ENCODE measurements at places on chromosomes 12 and 14.

DNA sequence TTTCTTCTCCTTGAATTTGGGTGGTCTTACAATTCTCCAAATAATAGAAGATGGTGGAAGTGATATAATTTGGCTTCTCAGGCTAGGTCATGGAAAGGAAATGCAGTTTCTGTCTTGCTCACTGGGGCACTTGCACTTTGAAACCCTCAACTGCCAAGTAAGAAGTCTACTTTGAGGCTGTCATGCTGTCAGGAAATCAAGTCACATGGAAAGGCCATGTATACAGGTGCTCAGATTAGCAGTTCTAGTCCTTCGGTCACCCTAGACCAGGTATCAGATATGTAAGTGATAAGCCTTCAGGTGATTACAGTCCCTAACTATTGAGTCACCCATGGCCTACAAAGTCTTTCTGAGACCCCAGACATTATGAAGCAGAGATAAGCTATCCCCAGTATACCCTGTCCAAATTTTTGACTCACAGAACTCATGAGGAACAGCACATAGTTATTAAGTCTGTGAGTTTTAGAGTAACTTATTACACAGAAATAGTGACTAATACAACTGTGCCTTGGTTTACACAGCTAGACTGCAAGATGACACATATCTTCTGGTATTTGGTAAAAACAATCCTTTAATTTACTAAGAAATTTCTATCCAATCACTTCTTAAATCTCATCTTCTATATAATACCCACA, 26.3 kb upstream of the BBS10 start:
- DNase-seq, result no peak

DNA sequence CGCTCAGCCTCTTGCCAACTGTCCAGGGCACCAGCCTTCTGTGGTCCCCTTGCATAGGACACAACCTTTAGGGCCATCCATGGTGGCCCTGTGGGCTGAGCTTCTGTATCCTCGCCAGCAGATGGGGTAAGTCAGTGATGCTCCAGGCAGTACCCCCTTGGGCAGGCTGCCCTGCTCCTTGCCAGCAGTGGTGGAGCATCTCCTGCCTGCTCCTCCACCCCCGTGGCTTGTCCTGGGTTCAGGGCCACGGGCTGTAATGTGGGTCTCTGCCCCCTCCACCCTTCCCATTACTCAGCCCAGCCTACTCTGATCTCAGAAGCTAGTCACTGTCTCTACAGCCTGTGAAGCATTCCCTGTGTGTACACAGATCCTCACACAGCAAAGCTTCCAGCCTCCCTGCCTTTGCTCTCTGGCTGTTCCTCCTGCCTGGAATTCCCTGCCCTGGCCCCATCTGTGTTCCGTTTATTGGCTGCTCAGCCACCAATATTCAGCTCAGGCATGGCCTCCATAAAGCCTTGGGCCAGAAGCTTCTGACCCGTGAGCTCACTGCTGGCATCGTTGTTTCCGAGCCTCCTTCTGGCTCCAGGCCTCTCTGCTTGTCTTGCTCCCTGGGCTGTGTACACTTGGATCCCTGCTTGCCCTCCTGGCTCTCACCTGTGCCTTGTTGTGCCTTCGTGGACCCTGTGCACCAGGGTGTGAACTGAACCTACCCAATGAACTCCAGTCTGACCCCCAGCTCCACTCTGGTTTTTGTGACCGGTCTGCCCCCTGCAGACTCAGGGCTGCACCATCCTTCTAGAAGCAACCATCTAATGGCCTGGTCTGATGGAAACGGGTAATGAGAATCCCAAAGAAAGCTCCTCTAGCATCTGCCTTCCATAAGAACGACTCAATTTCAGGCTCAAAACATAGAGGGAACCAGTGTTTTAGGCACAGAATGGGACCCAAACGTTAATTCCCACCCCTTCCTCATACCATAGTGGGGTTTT, 177.0 kb upstream of the PRMT8 start:
- DNase-seq, result no peak

DNA sequence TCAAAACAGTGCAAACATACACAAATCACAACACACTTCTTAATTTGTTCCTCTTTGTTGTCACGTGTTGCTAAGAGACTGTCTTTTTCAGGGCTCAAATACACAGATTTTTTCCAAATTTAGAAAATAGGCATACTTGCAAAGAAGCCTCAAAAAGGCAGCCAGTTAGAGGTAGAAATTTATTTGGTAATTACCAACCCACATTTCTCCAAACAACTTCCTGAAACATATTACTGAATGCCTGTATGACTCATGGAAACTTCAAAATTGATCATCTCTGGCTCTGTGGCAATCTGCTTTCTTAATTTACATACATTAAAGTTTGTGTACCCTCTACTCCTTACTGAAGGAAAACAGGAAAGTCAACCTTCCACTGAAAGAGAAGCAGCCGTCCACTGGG, 36.4 kb downstream of the PPM1H start:
- DNase-seq, result no peak

DNA sequence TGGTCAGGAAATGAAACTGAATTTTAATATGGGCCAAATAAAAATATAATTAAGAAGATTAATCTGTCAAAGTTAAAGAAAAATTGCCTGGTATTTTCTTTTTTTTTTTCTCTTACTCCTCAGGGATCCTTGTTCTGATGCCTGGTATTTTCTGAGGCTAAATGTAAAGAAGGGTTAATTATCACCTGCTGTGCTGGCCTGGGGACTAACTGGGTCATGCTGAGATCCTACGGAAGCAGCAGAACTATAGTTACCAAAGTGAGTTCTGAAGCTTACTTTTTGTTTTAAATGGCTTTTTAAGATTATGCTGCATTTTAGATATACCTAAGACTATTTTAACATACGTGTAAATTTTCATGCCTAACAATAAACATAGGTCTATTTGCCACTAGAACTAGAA, 23.3 kb downstream of the ZC2HC1C start:
- DNase-seq, result no peak

- no peak for DNase-seq
These were observed at the start of gene HVCN1 for GRCh38 chr12:110688446-110689280. Gene HVCN1, minus strand, starts transcription at chr12:110689115. Its CDS starts 5,870 bp downstream, at chr12:110683245.

DNA sequence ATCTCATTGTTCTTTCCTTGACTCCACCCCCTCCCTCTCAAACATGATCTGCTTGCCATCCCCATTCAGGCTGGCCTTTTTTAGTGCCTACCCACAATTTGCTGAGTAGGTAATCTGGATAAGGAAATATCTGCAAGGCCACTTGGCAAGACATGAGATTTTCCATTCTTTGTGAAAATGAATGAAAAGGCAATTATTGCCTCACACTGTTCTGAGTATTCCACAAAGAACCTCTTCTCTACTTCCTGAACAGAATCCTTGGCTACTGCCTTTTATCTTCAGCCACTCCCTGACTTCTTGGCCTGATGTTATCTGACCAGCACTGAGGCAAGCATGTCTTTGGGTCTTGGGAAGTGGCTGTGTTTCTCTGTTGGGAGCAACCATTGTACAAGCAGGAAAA, 263.2 kb upstream of the ATP2B1 start:
- no peak for DNase-seq

DNA sequence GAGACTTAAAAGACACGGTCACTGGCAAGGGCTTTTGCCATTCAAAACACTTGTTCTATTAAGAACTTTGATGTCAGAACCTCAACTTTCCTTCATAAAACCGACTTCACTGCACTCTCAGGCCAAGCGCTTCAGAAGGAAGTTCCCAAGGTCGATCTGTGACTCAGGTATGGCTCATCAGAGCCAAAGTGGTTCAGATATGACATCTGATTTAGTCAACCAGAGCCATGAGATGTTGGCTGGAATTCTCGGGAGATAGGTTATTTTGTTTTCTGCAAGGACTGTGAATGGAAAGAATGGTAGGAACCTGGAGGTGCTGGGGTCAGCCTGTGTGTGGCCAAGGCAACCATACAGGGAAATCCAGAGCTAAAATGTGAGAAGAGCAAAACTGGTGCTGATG, 445.6 kb downstream of the GLT1D1 start:
- DNase-seq, result no peak

GRCh38 chr12:111316671-111317070, 52.2 kb downstream of the PHETA1 start:
- no peak for DNase-seq

GRCh38 chr12:106863189-106863588, 88.7 kb downstream of the RIC8B start:
- DNase-seq, result no peak

GRCh38 chr14:21924479-21924878, 250.9 kb upstream of the OR4E1 start:
- no peak for DNase-seq

DNA sequence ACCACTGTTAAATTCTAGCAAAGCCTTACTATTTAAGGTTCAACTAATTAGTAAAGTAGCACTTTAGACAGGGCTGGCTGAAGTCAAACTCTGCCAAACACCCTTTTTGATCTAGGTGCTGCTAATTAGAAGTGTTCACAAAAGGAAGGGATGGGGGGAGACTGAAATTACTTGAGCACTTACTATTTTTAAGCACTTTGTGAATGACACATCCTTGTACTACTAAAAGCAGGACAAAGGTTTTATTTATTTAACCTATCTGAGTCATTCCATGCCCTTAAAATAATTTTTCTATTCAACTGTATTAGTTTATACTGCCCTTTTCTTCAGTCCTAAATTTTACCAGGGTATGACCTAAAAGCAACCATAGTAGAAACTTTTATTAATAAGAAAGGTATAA, 20.1 kb downstream of the MBIP start:
- no peak for DNase-seq

GRCh38 chr14:52220924-52221811, 46.3 kb upstream of the PTGDR start:
- no peak for DNase-seq

DNA sequence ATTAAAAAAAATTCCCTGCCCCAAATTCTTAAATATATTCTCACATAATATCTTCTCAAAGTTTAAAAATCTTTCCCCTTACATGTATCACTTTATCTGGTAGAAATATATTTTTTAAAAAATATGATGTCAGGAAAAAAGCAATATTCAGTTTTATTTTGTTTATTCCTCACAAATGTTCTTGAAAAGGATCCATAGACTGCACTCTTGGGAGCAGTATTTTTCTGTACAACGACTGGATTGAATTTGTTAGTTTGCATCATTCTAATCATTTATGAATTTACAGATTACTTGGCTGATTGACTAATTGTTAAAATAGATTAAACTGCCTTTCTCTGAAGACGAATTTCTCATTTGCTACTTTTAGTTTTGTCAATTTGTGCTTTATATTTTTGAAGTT, 468.1 kb upstream of the NOVA1 start:
- DNase-seq, result no peak

DNA sequence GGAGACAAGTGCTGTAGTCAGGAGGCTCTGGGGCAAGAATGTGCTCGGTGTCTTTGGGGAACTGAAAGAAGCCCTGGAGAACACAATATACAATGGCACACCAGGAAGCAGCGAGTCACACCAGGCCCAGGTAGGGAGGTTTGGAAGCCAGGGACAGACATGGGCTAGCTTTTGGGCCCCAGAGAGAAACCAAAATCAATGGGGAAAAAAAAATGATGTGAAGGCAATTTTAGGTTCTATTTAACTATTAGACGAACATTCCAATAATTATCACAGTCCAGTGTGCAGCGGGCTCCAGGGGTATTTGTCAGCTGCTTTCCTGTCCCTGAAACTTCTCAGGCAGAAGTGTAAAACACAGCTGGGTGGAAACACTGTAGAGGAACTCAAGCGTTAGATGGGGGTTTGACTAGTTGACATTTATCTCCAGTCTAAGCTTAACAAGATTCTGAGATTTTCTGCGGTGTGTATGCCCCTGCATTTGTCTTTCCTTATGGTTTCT, 21.8 kb upstream of the EGLN3 start:
- no peak for DNase-seq

DNA sequence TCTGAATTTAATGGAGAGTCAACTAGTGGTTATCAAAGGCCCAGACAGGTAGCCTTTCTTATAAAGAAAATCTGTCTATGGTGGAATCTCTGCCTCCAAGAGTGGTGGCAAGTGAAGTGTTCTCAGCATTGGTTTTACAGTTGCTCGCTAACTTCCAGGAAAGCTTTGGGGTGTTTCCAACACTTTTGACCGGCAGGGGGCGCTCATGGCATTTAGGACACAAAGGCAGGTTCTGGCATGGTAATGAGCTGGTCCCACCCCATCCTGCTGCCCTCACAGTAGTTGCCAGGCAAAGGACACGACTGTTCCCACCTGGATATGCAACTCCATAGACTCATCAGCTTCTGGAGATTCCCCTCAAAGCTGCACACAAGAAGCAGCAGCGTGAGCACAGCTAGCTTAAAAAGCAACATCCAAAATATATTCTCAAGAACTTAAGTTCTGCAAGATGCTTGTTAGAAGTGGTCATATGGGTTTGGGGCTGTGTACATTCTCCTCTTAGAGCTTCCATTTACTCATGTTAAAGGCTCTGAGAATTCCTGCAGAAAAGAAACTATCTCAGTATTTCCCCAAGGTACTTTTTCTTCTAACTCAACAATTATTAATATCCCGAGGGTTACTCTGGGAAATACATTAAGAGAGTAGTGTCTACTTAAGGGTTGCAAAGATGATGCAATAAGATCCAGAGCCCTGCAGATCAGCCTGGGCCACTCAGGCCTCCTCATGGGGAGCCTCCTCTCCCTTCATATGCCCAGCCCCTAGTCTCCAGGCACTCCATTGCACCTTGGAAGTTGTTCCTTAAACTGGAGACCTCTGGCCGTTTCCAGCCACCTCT, 14.8 kb downstream of the PROX2 start:
- DNase-seq, result peak; percentile 77

- DNase-seq, result no peak
These were observed 34.5 kb downstream of the SCARB1 start for GRCh38 chr12:124829008-124829707.

DNA sequence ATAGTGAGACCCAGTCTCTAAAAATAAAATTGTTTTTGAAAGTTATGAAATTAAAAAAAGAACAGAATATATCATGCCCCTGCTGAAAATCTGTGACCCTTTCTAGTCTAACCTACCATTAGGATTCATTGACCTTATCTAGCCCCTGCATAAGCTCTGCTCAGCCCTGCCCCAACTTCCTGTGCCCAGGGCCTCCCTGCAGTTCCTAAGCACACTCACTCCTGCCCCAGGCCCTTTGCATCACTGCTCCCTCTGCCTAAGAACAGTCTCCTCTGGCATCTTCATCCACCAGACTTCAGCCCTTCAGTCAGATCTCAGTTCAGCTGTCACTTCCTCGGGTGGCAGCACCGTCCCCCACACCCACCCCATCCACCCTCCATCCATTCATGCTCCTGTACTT, 55.4 kb downstream of the SCARB1 start:
- no peak for DNase-seq

- no peak for DNase-seq
These were observed 22.1 kb downstream of the BAZ1A start for GRCh38 chr14:34853041-34853440.

- DNase-seq, result peak; percentile 26
These were observed 15.0 kb downstream of the MDM1 start for GRCh38 chr12:68317047-68317667.

DNA sequence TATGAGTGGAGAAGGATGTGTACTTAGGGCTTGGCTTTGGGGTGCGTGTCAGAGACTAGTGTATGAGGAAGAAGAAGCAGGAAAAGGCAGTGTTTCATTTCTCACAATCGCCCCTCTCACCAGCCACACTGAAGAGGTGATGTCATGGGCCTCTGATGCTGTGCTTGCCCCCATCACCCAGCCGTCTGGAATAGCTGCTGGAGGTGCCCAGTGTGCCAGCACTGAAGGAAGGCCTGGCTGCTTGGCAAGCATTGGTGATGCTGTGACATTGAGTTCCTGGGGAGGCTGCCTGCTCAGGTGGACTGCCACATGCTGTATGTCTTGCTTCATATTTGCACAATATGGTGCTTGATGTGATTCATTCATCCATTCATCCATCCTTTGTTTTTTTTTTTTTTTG, 56.2 kb downstream of the CRADD start:
- DNase-seq, result no peak

- DNase-seq, result no peak
These were observed 579.0 kb upstream of the STXBP6 start for GRCh38 chr14:25628978-25629377.
